Peyer's patch (tissue), 4 donors: ENCODE measurements at places on chromosomes 2 and 18. TPM values are rescaled to one million over a fixed set of nuclear protein-coding genes. Genes with fewer than 3 reads are reported as not detected.

LINC00305 gene
- not detected for total RNA-seq

IL36G gene
- not detected for total RNA-seq

TMEM247 gene
- not detected for total RNA-seq

FABP1 gene
- total RNA-seq = 598 TPM

UCN gene
- 5.2 TPM for total RNA-seq

ACVR2A gene
- 40.6 TPM for total RNA-seq
